GM18507 (cell line): ENCODE measurements at places on chromosomes 6 and 20.

GRCh38 chr6:28725274-28725809, 198.4 kb downstream of the TRIM27 start:
- no peak for DNase-seq

DNA sequence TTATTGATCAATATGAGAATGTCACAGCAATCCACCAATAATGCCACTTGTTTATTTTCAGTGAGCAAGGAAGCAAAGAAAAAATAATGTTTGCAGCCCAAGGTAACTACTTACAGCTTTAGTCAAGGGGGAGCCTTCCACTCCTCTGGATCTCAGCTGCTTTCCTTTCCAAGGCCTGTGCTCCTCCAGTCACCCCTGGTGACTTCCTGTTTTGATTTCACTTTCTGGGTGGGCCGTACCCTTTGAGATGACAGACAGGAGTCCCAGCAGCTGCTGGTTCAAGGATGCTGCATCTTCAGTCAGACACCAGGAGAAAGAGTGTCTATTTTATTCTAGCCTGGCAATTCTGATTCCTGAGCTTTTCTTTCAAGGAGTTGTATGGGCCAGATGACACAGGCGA, 5.6 kb upstream of the VNN2 start:
- DNase-seq: no peak

DNA sequence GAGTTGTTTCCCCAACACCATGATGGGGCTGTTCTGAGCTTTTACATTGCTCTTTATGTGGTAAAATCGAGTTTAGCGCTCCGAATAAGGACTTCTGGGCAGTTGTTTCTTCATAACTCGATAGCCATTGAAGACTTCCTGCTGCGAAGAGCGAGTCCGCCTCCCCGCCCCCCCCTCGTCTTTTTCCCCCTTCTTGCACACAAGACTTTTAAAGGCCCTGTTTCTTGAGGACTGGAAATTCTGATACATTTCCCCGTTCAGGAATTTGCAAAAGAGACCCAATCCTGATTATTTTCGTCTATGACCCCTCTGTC, 1.5 kb upstream of the CITED2 start:
- DNase-seq: no peak

- no peak for DNase-seq
Observed at GRCh38 chr20:43959920-43960227, 45.2 kb downstream of the TOX2 start.

DNA sequence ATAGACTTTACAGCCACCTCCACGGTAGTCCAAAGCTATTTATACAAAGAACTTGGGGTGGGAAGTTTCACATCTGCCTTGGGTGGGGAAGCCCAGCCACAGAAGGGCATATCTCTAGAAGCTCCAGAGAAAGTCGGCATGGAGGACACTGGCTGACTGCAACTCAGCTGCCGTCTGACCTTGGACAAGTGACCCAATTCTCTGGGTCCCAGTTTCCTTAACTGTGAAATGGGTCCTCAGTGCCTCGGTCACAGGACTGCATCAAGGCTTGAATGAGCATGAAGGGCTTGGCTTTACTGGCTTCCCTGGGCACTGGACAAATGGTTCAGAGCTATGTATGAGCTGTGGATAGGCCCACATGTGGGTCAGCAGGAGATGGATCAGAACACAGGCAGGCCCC, 58.6 kb downstream of the NOL4L start:
- DNase-seq: no peak

- DNase-seq: no peak
Observed at GRCh38 chr6:35275744-35276260, 16.3 kb downstream of the ZNF76 start.

DNA sequence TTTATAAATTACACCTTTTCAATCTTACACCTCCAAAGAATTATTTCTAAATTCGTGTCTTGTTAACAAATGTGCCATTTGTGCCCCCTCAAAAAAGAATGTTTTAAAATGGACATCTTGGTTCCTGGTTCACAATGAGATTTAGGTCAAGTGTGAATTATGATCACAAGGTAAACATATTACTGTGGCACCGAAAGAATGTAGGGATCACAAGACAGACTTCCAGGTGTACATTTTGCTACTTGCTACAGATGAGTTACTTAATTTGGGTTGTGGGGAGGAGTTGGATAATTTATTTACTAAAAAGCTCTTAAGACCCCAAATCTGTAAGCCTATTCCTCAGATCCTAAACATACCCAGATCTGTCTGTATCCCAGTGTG, 25.0 kb upstream of the ADTRP start:
- DNase-seq: no peak

DNA sequence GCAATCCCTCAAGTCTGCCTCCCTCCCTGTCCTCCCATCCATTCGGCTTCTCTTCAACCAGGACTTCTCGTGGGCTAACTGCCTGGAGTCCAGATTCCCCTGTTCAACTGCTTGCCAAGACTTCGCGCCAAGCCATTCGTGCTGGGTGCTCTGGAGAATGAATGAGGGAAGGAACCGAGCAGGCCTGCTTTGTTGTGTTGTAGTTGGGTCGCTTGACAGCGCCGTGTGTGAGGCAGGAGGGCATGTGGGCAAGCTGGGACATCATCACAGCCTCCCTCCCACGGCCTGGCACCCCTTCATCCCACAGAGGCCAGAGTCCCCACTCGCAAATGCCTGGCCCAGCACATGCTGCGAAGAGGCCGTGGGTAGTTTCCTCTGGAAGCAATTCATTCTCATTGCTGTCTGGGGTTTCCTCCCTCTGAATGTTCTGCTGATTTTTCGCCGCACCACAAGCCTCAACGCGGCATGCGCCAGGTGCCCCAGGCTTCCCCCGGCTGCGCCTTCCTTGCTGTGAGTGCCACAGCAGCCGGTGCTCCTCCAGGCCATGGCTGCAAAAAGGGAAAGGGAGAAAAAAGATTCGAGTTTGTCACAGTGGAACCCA, 336.0 kb downstream of the QKI start:
- DNase-seq: no peak

GRCh38 chr20:2703716-2704475, 11.3 kb downstream of the EBF4 start:
- DNase-seq: no peak

DNA sequence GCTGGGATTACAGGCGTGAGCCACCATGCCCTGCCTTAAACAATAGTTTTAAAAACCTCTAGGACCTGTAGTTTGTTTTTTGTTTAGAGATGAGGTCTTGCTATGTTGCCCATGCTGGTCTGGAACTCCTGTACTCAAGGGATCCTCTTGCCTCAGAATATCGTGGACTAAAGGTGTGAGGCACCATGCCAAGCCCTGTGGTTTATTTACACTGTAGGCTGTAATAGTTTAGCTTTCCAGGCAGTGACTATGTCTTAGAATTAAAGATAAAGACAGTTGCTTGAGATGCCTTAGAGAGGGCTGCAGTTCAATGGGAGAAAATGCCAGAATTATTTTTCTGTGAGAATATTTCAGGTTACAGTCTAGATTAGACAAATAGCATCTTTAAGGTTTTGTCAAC, 72.9 kb downstream of the SGK1 start:
- no peak for DNase-seq

DNA sequence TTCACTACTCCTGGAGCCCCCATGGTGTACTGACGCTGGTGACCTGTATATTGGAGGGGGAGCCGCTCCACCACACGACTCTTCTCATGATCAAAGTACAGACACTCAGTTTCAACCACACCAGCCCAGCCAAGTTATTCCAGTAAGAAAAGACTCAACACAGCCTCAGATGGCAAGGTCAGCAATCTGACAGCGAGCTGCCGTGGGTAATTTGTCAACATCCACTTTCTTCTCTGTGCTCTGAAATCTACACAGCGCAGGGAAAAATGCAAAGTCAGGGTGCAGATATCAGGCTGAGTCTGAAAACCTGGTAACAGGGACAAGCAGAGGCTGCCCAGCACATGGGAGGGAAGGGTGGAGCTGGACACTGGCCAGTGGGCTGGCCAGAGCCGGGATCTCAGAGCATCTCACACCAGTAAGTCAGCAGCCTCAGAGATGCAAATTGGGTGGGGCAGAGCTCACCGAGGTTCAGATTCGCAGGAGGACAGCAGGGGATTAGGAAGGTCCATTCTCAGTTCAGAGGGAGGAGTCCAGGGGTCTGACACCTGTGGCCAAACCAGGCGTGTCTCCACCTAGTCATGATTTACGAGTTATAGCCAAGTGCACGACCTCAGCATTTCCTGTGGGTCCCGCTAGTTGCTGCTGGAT, 44.5 kb upstream of the RPS6KA2 start:
- DNase-seq: no peak

- DNase-seq: no peak
Observed at GRCh38 chr20:1435337-1435699, 31.3 kb downstream of the NSFL1C start.

DNA sequence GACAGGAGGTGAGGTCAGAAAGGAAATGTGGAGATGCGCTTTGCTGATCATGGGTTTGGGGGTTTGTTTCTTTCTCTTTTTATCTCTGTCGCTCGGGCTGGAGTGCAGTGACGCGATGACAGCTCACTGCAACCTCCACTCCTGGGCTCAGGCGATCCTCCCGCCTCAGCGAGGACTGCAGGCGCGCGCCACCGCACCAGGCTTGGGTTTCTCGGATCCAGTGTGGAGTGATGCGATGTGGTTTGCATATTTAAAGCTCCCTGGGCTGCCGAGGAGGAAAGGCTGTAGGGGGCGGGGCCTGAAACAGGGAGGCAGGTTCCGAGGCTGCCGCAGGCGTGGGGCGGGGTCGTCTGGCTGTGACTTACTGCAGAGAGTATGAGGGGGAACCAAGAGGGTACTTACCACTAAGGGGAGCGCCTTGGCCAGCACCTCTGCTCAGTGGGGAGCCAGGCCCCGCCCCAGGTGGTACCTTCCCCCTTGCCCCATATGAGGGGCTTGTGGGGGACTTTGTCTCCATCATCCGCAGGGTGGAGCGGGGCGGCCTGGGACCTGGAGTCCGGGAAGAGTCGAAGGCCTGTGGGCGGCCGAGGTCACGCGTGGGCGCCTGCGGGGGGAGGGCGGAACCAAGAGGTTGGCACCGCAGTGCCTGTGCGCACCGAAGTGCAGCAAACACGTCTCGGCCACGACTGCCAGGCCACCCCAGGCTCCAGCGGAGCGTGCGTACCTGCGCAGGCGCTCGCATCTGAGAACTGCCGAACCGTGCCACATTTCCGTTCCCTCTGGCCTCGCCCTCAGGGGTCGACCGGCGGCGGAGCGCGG, 12.7 kb upstream of the BAK1 start:
- no peak for DNase-seq

DNA sequence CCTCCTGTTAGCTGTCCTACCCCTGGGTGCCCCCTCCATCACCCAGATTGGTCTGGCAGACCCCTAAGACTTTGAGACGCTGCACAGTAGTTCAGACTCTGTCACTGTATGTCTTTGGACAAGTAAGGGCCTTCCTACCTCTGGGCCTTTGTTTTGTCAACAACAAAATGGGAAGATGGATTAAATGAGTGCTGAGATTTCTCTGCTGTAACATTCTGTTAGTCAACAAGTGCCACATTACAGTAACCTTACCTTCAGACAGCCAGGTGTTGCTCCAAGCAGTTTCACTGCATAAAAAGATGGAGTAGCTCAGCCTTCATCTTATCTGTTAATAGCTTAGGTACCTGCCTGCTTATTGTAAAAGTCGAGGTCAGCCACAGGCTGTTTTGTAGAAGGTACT, 16.0 kb downstream of the CHMP4B start:
- no peak for DNase-seq

DNA sequence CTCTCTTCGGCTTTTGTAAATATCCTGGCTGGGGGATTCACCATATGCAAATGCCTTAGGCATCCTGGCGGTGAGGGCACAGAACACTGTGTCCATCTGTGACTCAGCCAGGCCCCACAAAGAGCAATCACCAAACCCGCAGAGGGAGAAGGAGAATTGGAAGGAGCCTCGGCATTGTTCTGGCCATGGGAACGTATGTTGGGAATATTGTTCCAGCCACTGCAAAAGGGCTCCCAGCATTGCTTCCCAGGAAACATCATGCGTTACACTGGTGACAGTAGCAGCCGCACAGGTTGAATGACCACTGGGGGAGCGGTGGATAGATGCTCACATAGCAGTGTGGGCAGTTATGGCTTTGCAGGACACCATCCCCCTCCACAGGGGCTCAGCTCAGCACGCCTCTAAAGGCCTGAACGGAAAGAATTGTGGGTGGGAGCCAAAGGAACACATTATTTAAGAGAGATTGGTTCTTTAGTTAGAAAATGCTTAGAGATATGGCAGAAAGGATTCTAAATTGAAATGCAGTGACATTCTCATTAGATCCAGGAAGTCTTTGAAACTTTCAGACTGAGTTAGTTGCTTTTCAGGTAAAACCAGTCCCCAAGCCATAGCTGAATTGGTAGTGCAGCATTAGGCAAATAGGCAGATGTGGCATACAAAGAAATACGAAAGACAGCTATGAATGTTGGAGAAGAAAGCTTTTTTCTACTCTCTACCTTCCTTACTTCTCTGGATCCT, 104.3 kb downstream of the RNF144B start:
- DNase-seq: no peak

- no peak for DNase-seq
Observed at GRCh38 chr6:27757307-27757706, 154.9 kb downstream of the OR2B2 start.

- DNase-seq: no peak
Observed at GRCh38 chr20:52852714-52853113, 119.4 kb upstream of the TSHZ2 start.

DNA sequence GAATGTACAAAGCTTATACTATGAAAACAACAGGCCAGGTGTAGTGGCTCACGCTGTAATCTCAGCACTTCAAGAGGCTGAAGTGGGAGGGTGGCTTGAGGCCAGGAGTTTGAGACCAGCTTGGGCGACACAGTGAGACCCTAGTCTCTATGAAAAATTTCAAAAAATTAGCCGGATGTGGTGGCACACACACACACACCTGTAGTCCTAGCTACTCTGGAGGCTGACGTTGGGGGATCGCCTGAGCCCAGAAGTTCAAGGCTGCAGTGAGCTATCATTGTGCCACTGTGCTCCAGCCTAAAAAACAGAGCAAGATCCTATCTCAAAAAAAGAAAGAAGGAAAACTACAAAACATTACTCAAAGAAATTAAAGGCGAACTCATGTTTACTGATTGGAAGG, 7.3 kb upstream of the ASF1A start:
- DNase-seq: no peak

GRCh38 chr6:130923350-130923749, 96.1 kb downstream of the SMLR1 start:
- no peak for DNase-seq

DNA sequence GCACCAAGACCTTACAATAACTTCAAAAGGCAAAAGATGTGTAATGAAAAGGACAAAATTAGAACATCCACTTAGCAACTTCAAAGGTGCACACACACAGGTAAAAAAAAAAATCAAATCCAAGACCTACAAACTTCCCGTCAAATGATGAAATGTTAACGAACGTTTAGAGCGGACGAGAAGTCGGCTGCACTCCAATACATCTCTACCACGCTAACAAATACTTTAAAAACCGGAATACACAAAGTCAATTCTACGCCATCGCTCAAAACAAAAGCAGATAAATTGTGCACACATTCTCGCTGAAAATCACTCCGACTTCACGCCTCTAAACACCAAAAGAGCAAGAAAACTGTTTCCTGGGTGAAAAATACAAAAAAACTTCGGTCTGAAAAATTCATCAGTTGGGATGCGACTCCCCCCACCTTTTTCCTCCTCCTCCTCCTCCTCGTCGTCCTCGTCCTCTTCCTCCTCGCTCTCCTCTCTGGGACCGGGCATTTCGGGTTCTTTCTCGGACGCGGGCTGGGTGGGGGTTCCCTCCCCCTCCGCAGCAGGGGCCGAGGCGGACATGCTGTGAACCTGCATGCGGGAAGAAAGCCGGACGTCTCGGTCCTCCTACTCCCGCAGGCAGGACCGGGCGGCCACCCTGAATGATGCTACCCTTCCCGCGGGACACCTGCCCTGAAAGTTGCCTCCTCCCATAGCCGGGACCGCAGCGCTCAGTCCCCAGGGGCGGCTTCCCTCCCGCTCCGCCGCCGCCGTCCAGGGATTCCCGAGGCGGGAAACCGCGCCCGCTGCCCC, 712 bp downstream of the DEK start:
- no peak for DNase-seq
